ENCODE measurements at places on chromosomes 16 and 17.

DNA sequence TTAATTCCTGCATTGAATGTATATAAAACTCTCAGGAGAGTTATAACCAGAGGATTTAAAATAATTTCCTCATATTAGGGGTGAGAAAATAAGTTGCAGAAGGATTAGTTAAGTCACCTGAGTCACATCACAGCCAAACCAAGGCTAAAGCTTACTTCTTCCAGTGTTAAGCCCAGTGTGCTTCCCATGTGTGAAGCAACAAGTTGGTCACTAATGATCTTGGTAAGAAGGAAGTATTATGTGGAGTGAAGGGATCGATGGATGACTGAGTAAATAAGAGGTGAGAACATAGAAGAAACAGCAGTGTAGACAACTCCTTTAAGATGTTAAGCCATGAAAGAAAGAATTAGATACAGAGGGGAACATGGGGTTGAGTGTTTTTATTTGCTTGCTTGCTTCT is 20.6 kb downstream of the ESRP2 start:
- no peak for DNase-seq

- DNase-seq: no peak
Measured at GRCh38 chr17:80860703-80861417, 130.8 kb upstream of the CHMP6 start.

- DNase-seq: no peak
Measured at GRCh38 chr17:20187049-20187448, 177.9 kb downstream of the SPECC1 start.

DNA sequence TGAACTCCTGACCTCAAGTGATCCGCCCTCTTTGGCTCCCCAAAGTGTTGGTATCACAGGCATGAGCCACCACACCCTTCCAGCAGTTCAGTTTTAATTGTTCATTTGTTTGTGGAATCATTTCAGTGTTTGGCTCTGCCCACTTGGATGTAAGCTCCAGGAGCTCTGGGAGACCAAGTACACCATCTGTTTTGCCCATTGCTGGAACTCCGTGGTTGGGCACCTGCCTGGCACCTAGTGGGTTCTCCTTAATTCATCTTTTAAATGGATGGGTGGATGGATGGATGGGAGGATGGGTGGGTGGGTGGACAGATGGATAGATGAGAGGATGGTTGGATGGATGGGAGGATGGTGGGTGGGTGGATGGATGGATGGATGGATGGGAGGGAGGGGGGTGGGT is 953 bp upstream of the NECAB2 start:
- DNase-seq: no peak

GRCh38 chr17:60724647-60725046 is 47.0 kb downstream of the BCAS3 start:
- no peak for DNase-seq

GRCh38 chr16:50227120-50227519 is 39.2 kb upstream of the ADCY7 start:
- DNase-seq: no peak

DNA sequence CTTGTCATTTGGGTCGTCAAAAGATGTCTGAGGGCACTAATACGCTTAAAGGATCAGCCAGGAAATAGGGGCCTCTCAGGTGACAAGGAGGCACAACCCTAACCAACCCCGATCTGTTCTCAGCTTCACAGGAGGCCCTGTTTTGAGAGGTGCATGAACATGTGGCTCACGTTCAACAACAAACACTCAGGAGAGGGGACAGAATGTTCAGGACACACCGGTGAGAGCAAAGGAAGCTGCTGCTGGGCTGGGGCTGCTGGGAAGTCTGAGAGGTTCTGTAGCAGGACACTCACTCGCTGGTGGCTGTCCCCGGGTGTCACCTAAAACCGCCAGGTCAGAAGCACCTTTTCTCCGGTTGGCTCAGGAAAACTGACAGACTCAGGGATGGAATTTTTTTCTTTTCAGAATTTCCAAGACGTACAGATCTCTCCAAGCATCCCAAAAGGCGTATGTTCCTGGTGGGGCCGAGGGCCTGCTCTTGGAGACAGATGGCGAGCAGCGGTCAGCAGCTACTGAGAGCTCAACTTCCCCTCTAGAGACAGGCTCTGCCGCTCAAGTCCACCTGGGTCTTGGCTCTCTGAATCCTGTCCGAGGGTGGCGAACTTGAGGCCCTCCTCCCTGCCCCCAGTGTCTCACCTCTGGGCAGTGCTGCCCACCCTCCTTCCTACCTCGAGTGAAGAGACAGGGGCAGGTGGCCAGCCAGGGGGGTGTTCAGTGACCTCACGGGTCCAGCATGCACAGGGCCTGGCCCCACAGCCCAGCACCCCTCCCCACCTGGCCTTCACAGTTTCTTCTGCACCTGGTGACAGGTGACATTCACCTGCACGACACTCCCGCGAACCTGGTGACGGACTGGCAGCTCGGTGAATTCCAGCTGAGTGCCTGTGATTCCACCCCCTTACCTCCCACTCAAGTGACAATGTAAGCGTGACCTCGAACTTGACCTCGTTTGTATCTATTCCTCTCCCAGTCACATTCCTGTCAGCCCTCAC is 22.9 kb downstream of the CLUH start:
- peak; percentile 8 for DNase-seq
